ENCODE measurements at places on chromosomes 1 and 21.

GRCh38 chr1:1083416-1084371 lies 9.6 kb upstream of the RNF223 start:
- no peak for DNase-seq

DNA sequence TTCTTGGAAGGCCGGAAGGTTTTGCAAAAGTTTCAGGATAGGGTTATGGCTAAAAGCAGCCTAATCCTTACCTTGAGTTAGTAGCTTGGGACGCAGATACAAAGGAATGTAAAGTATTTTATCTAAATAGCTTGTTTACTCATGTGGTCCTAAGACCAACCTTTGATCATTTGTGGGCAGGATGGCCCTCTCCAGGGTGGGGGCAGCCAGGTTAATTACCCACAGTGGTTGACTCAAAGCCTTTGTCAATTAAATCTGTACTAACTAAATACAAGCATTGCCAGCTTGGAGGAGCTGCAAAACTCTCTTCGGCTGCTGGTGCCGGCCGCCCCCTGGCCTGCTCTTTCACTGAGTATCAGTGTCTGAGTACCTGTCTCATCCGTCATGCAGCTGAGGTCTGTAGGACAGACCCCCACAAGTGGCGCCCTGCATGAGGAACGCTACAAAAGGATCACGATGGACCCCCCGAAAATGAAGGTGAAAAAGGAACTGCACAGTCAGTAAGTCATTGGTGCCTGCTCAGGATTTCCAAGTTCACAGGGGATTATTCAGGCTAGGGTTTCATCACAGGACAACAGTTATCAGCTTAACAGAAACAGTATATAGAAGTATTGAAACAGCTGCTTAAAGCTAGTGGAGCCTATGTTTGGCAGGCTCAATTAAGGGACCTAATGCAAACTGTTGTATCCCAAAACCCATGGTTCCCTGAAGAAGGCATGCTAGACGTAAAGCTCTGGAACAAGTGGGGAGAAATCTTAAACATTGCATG lies 212.5 kb upstream of the MAP1LC3C start:
- no peak for DNase-seq

DNA sequence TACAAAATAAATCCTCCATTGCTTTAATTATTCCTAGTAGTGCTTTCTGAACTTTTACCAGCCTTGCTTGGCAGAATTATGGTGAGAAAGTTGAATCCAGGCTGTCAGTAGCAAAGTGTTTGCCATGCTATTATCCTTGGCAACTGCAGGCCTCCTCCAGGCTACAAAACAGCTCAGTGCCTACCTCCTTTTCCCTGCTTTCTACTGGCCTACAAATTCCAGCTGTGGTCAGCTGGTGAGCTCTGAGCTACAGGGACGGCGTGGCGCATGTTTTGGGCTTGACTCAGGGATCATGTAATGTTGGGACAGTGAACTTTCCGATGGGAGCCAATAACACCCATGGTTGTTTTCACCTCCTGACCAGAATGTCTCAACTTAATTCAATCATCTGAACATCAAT lies 456.1 kb upstream of the ADAMTS5 start:
- no peak for DNase-seq

- no peak for DNase-seq
Measured at GRCh38 chr1:74199504-74199903, 1.5 kb downstream of the FPGT start.

GRCh38 chr1:203567596-203567995 lies 59.0 kb upstream of the ATP2B4 start:
- DNase-seq: no peak

DNA sequence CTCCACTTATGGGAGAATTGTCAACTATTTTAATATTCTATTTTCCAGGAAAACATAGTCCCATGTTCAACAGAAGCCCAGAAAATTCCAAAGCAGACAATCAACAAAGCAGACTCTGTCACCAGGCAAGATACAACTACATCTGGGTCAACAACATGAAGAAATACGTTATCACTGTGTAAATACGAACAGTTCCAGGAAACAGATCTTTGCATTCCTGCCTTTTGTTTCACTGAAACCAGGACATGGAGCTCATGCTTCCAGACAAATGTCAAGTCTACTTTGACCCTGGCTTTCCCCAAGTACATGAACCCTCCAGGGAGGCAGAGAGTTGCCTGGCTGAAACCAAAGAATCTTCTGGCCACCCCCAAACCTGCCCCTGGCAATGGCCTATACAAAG lies 106.7 kb downstream of the SETD4 start:
- DNase-seq: no peak

DNA sequence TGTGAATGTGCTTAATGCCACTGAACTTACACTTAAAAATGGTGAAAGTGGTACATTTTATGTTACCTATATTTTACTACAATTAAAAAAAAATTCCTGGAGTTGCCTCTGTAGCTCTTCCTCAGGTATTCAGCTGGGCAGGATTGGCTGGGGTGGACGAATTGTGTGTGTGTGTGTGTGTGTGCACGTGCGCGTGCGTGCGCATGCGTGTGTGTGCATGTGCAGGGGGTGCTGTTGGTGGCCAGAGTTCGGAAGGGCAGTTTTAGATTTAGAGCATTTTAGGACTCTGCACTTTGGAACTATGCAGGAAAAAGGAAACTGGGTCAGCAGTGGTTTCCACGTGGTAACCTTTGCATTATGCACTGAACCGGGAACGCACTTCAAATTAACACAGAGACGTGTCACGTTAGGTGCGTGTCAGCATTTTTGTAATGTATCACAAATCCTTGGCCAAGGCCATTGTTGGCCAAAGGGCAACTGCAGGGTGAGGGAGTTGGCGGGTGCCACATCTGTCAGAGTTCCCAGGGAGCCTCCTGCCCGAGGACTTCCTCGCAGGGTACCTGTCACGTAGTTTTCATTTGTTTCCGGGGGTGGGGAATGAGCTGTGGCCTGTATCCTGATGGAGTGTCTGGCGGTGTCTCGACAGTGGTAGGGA lies 312.8 kb downstream of the CAMTA1 start:
- DNase-seq: no peak

- no peak for DNase-seq
Measured at GRCh38 chr1:35112668-35113067, 33.5 kb downstream of the ZMYM1 start.

GRCh38 chr1:29948581-29948980 lies 712.3 kb downstream of the PTPRU start:
- DNase-seq: no peak

Data from activated naive CD4-positive, alpha-beta T cell (primary cell).